ENCODE measurements at places on chromosomes 6 and 20.

DNA sequence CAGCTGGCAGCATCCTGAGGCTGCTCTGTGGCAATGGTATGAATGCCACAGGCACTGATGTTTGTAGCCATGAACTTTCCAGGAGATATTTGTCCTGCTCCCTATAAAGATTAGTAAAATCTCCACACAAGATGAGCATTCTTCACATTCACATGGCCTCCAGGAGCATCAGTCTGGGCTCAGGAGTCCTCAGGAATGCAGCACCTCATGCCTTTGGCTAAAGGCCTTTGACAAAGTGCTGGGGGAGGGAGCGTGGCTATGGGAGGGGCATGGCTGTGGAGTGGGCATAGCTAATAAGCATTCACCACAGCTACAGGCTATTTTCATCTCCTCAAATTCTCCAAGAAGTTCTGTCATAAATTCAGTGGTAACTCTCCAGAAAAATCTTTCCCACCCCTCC is 90.5 kb upstream of the LY86 start:
- no peak for ATAC-seq

- ATAC-seq = peak; percentile 71
Measured at GRCh38 chr6:111565326-111566221, 40.1 kb downstream of the TRAF3IP2 start.

GRCh38 chr6:5004373-5005037 is 668 bp upstream of the RPP40 start:
- ATAC-seq = no peak

- no peak for ATAC-seq
Measured at GRCh38 chr6:51865176-51865575, 222.2 kb downstream of the PKHD1 start.

DNA sequence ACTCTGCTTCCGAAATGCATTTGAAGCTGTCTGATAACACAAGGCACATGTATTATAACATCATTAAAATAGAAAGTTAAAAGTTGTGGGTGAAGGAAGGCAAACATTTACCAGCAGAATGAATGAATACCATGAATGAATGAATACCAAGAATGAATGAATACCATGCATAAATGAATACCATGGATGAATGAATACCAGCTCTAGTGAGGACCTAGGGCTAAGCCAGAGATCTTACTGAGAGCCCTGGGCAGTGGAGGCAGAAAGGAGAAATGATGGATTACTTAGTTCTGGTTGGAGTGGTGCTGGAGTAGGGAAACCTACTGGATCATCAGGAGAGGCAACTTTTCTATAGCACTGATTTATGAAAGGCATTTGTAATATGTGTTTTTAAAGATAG is 998.0 kb downstream of the KIF16B start:
- no peak for ATAC-seq

DNA sequence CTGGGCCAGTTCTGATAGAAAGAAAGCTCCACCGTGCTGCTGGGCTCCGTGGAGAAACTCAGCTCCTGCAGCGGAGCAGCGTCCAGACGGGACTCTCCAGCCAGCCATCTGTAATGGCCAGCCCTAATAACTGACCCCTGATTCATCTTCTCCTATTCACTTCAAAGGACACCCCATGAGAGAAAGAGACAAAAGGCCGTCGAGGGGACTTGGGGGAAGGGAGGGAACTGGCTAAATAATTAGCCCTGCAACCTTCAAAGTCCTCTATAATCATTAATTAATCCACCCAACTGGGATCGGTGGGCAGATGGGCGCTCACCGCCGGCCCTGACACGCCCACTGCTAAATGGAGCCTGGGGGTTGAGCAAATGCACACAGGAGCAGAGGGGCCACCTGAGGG is 512.4 kb downstream of the CD83 start:
- ATAC-seq = no peak

DNA sequence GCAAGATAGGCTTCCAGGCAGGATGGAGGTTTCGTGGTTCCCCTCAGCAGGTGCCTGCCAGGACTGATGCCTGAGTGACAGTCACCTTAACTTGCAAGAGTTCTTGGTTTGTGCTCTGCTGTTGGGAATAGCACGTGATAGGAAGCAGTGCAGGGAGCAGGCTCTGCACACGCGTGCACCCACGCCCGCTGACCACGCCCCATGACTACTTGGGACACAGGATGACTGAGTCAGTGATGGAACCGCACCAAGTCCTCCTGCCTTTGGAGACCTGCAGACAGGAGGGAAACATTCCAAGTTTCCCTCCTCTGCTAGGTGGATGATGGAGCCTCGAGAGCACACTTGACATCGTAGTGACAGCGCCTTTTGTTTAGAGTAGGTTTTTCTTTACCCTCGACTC is 164.2 kb downstream of the DTNBP1 start:
- no peak for ATAC-seq

DNA sequence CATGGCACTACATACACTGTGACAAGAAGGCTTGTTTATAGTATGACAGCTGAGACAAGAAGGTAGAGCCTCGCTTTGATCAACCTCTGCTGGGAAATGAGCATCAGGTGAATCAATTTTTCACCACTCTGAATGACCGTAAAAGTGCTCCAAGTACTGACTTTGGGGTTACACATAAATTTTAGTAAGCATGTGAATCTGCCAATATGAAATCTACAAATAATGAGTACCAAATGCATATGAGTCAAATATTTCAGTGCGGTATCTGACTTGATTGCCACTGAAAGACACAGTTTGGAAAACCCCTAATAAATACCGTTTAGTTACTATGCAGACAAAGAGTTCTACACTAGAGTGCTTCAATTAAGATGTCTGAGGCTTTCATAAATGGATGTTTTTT is 77.8 kb downstream of the ATG5 start:
- ATAC-seq = no peak

- no peak for ATAC-seq
Measured at GRCh38 chr6:23526526-23526925, 599.5 kb upstream of the NRSN1 start.

DNA sequence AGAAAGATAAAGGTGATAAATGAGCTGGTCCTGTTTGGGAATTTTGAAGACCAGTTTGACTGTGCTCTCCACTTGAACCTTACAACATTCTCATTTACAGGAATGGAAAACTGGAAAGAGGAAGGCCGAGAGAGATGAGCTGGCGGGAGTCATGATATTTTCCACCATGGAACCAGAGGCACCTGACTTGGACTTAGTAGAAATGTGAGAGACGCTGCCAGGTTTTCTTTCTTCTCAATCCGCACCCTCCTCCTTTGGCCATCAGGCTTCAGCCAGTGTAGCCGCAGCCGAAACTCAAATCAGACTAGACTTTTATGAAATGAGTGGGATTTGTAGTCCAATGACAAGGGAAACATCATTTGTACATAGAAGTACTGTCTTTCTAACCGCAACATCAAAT is 54.7 kb upstream of the SYNJ2 start:
- no peak for ATAC-seq

DNA sequence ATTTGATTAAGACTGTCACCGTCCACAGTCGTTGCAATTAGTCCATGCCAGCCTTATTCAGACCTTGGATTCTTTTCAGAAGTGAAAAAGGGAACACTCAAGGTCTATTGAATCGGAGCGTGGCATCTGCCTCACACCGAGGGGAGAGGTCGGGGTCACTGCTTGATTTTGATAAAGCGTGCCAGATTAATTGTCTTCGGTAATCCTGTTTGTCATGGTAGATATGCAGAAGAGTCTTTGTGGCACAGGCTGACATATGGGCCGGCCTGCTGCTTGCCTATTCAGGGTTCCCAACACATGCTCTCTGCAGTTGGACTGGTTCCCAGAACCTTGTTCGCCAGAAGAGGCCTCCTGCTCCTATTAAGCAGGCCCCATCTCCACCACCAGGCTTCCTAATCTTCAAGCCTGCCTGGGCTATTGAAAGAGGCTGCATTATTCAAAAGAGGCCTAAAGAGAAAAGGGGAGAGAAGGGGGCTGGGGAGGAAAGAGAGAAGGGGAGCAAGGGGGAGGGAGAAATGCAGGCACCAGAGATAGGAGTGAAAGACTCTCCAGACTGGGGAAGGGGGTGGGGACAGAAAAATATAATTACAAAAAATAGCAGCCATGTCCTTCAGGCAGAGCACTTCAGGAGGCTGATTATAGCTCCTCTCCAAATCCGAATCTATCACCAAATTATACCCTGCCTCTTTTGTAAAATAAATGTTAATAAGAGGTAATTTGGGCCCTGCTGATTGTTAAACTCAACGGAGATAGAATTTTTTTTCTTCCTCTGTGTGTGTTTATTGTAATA is 611.3 kb downstream of the HDGFL1 start:
- no peak for ATAC-seq

DNA sequence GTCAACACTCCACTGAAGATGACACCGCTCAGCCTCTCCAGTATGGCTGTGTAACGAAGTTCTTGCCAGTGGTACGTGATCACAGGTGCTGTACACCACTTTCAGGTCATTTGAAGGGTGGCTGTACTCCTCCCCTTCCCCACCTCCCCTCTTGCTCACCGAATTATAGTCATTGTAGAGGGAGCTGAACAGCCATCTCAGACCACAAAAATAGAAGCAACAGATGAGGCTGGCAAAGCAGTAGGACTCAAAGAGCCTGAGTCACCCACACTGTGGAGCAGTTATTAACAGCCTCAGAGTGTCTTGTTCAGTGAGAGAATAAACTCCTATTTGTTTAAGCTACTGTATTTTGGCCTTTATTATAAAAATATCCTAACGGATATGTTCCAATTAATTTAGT is 192.5 kb upstream of the MCHR2 start:
- ATAC-seq = no peak

GRCh38 chr6:159062976-159063375 is 18.2 kb upstream of the TAGAP start:
- peak; percentile 62 for ATAC-seq

- ATAC-seq = peak; percentile 58
Measured at GRCh38 chr20:50821994-50822393, 27.1 kb downstream of the BCAS4 start.

DNA sequence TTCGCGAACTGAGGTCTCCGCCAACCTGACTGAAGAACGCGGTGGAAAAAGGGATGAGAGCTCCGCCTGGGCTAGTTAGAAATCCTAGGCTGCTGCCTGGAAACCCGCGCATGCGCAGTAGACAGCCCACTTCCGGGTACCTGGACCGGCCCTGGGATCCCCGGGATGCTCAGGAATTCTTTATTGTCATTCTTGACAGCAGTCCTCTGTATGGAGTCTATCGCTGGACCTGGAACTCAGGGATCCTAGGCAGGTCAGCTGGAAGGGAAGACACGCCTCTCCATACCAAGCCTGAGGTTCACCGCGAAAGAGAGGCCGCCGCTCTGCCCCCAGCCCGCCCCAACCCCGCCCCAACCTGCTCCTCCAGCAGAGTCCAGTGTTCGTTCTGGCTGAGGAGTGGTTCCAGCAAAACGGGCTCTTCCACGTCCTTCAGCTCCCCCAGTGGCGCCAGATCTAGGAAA is 1379.2 kb upstream of the DEFB115 start:
- ATAC-seq = peak; percentile 64

DNA sequence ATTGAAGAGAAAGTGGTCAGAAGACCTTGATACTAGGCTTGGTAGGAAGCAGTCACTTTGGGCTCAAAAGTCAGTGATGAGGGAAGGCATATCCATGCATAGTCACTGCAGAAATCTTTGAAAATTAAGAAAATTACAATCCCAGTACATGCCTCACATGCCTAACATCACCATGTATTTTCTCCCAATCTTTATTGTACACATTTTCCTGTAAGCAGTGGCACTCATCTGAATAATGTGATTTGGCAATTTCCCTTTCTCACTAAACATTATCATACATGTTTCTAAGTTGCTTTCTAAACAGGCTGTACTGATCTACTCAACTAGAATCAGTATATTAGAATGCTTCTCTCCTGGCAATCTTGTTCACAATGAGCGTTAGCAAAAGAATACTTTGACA is 280.7 kb upstream of the SUPT3H start:
- ATAC-seq = no peak

GRCh38 chr6:136252441-136252840 is 2.3 kb upstream of the MTFR2 start:
- ATAC-seq = no peak

- ATAC-seq = no peak
Measured at GRCh38 chr6:106512968-106513574, 116.2 kb downstream of the RTN4IP1 start.

- ATAC-seq = no peak
Measured at GRCh38 chr6:105320765-105321164, 82.1 kb downstream of the PREP start.

DNA sequence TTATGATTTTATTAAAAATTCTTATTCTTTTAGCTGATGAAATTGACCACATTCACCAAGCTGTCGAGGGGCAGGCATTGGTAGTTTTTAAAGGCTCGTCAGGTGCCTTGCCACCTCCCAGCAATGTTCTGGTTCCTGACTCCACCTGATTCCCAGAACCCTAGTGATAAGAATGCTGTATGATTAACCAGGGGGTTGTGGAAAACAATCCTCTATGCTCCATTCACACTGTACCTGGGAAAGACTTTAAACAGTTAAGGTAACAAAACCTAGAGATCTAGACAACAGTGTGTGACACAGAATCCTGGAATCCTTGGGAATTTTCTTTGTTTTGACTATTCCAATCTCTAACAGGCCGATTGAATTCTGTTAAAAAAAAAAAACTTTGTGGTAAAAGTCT is 165.7 kb upstream of the OLIG3 start:
- ATAC-seq = no peak

DNA sequence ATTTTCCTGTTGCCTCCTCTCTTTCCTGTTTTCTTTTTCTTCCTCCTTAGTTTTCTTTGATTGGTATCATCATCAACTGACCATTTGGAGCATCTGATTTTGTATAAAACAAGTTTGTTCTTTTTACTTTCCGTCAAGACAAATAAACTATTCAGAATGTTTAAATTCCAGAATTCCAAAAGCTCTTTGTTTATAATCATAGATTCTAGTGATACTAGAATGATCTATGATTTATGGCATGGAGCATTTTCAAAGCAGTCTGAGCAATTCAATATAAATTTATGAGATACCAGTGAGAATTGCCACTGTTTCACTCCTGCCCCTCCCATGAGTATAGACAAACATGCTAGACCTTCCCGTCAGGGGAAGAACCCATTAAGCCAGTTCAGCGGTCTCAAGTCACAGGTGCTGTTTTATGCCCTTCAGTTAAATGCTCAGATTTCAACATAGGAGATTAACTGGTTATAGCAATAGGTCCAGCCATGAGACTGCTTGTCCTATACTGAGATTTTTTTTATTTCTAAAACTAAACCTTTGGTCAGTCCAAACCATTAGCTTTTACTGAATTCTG is 60.7 kb downstream of the GRIK2 start:
- no peak for ATAC-seq

DNA sequence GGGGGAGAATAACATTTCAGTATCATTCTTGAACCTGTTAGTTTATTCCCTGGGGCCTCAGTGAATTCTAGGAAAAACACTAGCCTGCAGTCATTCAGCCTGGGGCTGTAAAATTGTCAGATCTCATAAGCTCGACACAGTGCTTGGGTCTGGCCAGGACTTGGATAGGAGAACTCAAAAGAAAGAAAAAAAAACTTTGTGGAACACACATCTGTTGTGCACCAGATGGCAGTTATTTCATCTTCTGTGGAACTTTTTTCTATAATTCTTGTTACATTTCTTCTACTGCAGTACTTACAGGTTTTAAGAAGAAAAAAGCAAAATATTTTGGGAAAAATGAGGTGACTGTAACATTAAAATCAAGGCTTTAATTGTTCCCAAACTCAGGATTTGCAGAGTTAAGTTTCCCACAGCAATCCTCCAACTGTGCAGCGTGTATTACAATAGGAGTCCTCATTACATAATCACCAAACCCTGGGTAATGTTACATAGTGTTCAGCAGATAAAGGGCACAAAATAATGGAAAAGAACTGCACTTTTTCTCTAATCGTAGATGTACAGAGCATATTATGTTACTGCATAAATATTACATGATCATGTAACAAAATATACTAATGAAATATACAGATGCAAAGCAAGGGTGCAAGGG is 531.1 kb upstream of the CITED2 start:
- ATAC-seq = no peak

Data from stimulated activated memory B cell treated with anti-CD40 and anti-IgM and Interleukin-4, amounts not matched to agents 10 μg/mL and 1 μg/mL and 100 μg/mL, for 72 hours (primary cell).